ENCODE measurements at places on chromosomes 6 and 20. TPM values are rescaled to one million over a fixed set of nuclear protein-coding genes. Genes with fewer than 3 reads are reported as not detected.

The VAPB gene
- 23.0 TPM for total RNA-seq

The DNAH8 gene
- total RNA-seq, result 0.06 TPM

The GINS1 gene
- 28.1 TPM for total RNA-seq

The CST1 gene
- 0.92 TPM for total RNA-seq

The SLC17A2 gene
- not detected for total RNA-seq

The FRMD1 gene
- total RNA-seq, result not detected

DNA sequence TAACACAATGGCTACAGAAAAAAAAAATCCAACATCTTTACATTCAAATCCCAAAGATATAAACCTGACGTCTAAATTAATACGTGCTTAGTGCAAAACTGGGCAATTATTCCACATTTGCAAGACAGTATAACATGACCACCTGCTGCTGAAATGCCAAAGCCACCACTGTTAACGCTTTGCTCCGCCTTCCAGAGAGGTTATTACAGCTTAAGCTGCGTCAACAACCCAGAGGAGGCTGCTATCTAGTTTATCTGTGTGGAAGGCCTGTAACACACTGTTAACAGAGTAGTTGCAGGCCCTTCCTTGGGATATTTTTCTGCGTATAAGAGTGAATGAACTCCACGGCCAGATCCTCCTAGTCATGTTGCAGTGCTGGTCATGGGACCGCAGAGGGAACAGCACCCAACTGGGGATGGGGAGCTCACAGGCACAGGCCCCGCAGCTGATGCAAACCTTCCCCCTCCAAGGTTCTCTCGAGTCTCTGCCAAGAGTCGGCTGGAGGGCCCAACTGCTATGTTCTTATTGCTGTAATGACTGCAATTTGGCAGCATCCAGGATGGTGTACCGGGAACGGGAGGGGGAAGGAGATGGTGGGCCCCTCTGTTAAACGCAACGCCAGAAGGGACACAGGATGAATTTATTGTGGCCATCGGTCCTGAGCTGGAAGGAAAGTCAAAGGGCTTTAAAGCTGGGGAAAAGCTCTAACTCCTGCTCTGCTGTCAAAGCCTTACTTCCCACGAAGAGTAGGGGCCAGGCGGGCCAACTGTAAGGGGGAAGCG lies 993 bp upstream of the NCOA7 start:
- H3K27ac ChIP-seq, result 0 out of 2 replicates have a peak overlapping the region, but pooled peaks have one; percentile 7
- no peak for DNase-seq
- peak overlapping the region; percentile 91 for H3K4me3 ChIP-seq
- peaks cover 39% of the 10 kb centered on the region for H3K4me1 ChIP-seq

DNA sequence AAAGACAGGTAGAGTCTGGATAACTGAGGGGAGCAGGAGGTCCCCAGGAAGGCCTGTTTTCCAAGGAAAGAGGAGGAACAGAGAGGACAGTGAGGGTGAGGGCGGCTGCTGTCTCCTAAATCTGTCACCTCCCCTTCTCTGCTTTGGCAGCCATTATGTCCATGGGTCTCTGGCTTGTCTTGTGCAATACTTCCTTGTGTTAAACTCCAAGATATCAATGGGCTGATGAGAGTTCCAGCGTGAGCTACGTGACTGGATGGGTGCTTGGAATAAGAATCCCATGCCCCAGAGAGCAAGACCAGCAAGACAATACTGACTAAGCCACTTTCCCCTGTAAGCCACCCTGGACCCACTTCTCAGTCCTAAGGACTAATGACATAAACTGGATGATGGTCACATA lies 26.3 kb upstream of the DNAAF9 start:
- no peaks in the 10 kb centered on the region for H3K36me3 ChIP-seq
- DNase-seq, result no peak
- H3K27me3 ChIP-seq, result no peaks in the 10 kb centered on the region
- no peak overlapping the region for H3K27ac ChIP-seq
- H3K4me1 ChIP-seq, result no peaks in the 10 kb centered on the region

- H3K4me1 ChIP-seq, result peaks cover 8% of the 10 kb centered on the region
- no peak for DNase-seq
- H3K27ac ChIP-seq, result no peak overlapping the region
- H3K36me3 ChIP-seq, result peaks cover 5% of the 10 kb centered on the region
These were observed 188.6 kb downstream of the DTNBP1 start for GRCh38 chr6:15474196-15474595.

- H3K36me3 ChIP-seq, result no peaks in the 10 kb centered on the region
- no peaks in the 10 kb centered on the region for H3K4me1 ChIP-seq
- H3K27ac ChIP-seq, result no peak overlapping the region
- no peak overlapping the region for H3K4me3 ChIP-seq
- H3K27me3 ChIP-seq, result no peaks in the 10 kb centered on the region
- no peak for DNase-seq
These were observed 35.8 kb downstream of the BTBD9 start for GRCh38 chr6:38603966-38604365.

DNA sequence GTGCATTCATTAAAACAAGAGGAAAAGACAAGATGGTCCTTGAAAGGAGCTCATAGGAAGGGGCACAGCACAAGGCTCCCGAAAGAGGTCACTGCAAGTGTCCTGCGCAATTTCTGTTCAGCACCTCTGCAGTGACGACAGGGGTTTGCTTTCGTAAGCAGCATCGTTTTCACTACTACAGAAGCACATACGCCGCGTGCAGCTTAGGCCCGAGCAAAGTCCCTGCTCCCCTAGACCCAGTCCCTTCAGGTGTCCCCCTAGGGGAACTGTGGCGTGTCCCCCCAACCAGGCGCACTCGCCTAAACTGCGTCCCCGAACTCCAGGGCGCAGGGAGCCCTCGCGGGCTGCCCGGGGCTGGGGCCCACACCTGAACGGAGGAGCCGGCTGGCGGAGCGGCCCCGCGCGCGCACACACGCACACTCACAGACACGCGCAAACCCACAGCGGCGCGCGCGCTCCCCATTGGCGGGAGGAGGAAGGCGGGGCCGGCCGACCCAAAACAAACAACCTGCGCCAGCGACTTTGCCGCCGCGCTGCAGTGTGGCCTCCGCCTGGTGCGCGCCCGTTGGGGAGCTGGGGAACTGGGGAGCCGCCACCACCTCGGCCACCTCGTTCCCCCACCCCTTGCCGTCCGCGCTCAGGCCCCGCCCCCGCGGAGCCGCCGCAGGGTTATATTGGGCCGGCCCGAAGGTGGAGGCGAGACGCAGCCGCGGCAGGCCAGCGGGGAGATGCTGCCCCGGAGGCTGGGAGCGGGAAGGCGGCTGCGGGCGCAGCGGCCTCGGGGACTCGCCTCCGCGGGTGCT lies at the start of gene FOXQ1:
FOXQ1 (plus strand) TSS at position 699 of the 803 bp plus-strand sequence. CDS start 607 bp downstream, outside the sequence.
- no peaks in the 10 kb centered on the region for H3K36me3 ChIP-seq
- DNase-seq, result peak; percentile 85
- H3K27ac ChIP-seq, result peak within 1 kb of the TSS; percentile 54
- H3K4me1 ChIP-seq, result peaks cover 27% of the 10 kb centered on the region
- no peaks in the 10 kb centered on the region for H3K27me3 ChIP-seq

GRCh38 chr6:137223370-137224131 lies 4.4 kb upstream of the IFNGR1 start:
- DNase-seq, result peak; percentile 74
- H3K27me3 ChIP-seq, result no peaks in the 10 kb centered on the region
- no peaks in the 10 kb centered on the region for H3K36me3 ChIP-seq
- H3K4me1 ChIP-seq, result peaks cover 21% of the 10 kb centered on the region
- H3K27ac ChIP-seq, result peak overlapping the region; percentile 83

DNA sequence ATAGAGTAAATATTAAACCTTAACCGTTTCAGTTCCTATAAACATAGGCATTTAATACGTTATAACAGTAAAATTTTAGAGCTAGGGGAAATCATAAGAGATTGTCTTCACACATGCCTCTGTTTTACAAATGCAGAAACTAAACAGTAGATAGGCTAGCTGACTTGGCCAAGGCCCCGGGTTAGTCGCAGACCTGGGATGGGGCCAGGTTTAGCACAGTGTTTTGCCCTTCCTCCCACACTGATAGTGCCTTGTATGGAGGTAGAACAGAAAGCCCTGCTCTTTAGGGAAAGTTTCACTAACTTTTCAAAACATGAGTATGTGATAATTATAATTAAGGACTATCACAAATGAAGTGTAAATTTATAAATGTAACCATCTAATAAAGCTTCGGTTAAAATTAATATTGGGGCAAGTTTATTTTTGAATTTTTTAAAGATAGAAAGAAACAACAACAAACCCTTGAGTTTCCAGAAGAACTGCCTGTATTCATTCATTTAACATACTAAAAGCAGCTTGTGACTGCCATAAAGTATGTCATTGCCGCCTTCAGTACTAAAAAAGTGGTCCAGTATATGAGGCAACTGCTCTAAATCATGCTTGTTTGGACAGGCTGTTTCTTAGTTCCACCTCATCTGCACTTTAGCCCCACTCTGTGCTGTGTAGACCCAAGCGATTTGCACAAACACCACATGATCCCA lies 62.5 kb upstream of the LOC128125822 start:
- H3K4me1 ChIP-seq, result no peaks in the 10 kb centered on the region
- H3K36me3 ChIP-seq, result no peaks in the 10 kb centered on the region
- no peak overlapping the region for H3K27ac ChIP-seq
- no peak overlapping the region for H3K4me3 ChIP-seq
- no peak for DNase-seq
- H3K27me3 ChIP-seq, result no peaks in the 10 kb centered on the region

DNA sequence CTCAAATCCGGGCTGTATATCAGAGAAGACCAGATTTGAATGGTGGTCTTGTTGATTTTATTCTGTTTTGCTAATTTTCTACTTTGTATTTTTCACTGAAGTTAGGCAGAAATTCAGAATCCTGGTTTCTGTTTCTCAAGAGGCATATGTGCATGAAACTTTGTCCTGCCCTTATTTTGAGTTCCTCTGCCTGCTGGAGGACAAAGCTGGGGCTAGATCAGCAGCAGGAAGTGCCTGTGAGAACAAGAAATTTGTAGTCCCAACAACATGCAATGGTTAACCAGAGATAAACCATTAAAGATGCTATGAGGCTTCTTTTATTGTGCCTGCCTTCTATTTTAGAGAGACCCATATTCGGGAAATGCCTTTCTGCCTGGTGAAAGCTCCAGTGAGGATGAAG lies 37.1 kb downstream of the BEND6 start:
- H3K27ac ChIP-seq, result no peak overlapping the region
- H3K27me3 ChIP-seq, result no peaks in the 10 kb centered on the region
- no peaks in the 10 kb centered on the region for H3K36me3 ChIP-seq
- no peak for DNase-seq

DNA sequence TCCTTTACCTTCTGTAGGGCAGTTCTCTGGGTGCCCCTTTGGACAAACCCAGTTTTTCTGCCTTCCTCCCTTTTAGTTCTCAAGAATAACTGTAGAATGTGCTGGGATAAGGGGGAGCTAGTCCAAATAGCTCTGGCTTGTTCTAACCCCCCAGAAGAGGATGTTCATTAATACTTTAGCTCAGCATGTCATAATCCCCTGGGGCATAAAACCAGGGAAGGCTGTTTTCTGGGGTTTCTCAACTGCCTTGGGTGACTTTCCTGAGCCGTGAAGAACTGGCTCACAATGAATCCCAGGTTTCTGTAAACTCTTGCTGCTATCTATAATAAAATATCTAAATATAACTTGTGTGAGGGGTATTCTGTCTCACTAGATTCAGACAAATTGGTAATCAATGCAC lies 44.5 kb upstream of the RNF217 start:
- H3K36me3 ChIP-seq, result no peaks in the 10 kb centered on the region
- no peaks in the 10 kb centered on the region for H3K4me1 ChIP-seq
- no peaks in the 10 kb centered on the region for H3K27me3 ChIP-seq
- DNase-seq, result no peak
- H3K4me3 ChIP-seq, result no peak overlapping the region

- H3K4me1 ChIP-seq, result peaks cover 14% of the 10 kb centered on the region
- no peak for DNase-seq
- H3K27ac ChIP-seq, result no peak overlapping the region
- no peaks in the 10 kb centered on the region for H3K36me3 ChIP-seq
These were observed 175.5 kb downstream of the MYLK4 start for GRCh38 chr6:2575236-2575635.

- no peak overlapping the region for H3K27ac ChIP-seq
- no peak overlapping the region for H3K4me3 ChIP-seq
- no peaks in the 10 kb centered on the region for H3K36me3 ChIP-seq
These were observed 142.3 kb upstream of the TENT5A start for GRCh38 chr6:81894788-81895271.

- no peak overlapping the region for H3K27ac ChIP-seq
- H3K4me1 ChIP-seq, result no peaks in the 10 kb centered on the region
- peaks cover 5% of the 10 kb centered on the region for H3K36me3 ChIP-seq
- no peaks in the 10 kb centered on the region for H3K27me3 ChIP-seq
- H3K4me3 ChIP-seq, result no peak overlapping the region
These were observed 10.5 kb downstream of the FAM120B start for GRCh38 chr6:170317076-170317475.

DNA sequence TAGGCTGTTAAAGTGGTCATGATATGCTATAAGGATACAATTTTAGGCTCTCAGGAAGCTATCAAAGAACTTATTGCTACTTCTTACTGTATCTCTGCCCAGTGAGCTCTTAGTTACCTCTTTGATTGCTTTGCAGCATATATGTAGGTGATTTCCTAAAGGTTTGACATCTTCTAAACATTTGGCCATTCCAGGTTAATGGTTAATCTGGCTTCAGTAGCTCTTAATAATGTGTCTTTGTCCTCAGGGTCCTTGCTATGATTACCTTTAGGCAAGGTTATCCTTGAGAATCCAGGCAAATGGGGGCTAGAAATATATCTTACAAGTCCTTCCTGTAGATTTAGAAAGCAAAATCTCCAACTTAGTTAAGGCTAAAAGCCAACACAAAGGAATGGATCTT lies 575.4 kb downstream of the TFAP2B start:
- H3K4me1 ChIP-seq, result 0 out of 2 replicates have a peak, but pooled peaks cover 10% of the 10 kb centered on the region
- H3K27ac ChIP-seq, result no peak overlapping the region
- no peak overlapping the region for H3K4me3 ChIP-seq
- no peaks in the 10 kb centered on the region for H3K36me3 ChIP-seq
- no peaks in the 10 kb centered on the region for H3K27me3 ChIP-seq
- no peak for DNase-seq

All from PC-3 (cell line).